ENCODE measurements at places on chromosomes 7 and 10. TPM values are rescaled to one million over a fixed set of nuclear protein-coding genes. Genes with fewer than 3 reads are reported as not detected.

The RNF148 gene
- not detected for total RNA-seq

The UPK3BL2 gene
- total RNA-seq = 4.3 TPM

The FMC1 gene
- total RNA-seq = 14.7 TPM

The GNG11 gene
- 90.1 TPM for total RNA-seq

The TMEM139 gene
- total RNA-seq = not detected

The ABCB1 gene
- total RNA-seq = 0.29 TPM

The FKBP6 gene
- not detected for total RNA-seq

The GIMAP8 gene
- 0.06 TPM for total RNA-seq

The OPN4 gene
- not detected for total RNA-seq

The ZNF488 gene
- not detected for total RNA-seq

- DNase-seq = no peak
Observed at GRCh38 chr7:140867467-140868462, 57.0 kb downstream of the BRAF start.

DNA sequence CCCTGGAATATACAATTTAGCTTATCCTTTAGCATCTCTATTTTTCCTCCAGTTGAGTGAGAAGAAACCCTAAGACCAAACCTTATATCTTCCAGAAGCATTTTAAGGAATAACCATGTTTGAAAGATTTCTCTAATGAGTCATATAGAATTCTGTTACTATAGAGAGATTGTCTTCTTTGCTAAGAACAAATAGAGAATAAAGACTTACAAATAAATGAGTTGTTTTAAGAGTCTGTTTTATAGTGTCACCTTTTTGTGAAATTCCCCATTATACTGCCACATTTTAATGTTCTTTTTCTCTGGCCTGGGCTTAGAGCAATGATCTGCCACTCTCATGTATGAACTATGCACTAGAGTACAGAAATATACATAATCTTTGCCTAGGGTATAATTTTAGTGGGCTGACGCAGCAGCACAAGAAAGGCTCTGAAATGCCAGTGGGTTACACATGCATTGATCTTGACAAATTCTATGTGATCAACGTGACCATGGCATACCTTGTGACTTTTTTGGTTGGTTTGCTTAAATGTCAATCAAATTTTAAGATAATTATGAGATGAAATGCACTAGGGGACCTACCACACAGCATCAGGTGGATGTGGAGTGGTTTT is 145.1 kb upstream of the MKLN1 start:
- no peak for DNase-seq

DNA sequence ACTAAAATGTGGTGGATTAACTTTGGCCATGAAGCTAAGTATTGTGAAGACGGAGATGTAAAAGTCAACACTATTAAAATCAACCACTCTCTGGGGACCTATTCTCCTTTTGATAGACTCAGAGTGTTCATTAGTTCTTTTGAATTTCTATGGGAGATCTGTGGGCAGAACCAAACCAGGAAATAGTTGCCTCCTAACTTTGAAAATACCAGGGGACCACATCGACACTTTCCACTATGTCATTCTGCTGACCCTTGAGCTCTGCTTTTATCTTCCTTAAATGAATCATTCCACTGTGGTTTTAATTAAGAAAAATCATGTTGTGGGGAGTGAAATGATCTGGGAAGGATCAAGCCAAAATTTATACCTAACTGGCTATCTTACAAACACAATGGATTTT is 960.5 kb downstream of the GATA3 start:
- no peak for DNase-seq

- DNase-seq = no peak
Observed at GRCh38 chr10:117132751-117133231, 5.3 kb downstream of the VAX1 start.

- no peak for DNase-seq
Observed at GRCh38 chr10:78749898-78750297, 318.9 kb upstream of the ZMIZ1 start.

DNA sequence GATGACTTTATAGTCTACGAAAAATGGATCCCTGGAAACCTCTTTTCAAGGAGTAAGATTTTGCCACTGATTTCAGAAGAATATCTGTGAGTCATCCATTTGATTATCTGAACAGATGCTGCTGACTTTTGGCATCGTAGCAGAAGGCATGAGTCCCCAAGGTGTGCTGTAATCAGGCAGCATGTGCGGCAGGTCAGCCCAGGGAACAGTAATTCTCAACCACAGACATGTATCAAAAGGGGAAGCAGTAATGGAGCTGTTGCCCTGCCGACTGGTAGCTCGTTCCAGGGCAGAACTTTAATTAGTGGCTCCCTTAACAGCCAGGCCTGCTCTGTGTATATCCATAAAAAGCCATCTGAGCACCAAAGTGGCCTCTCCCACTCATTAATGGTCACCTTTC is 5.7 kb upstream of the VWC2 start:
- DNase-seq = no peak

- no peak for DNase-seq
Observed at GRCh38 chr7:87344446-87344845, 1.0 kb upstream of the CROT start.

DNA sequence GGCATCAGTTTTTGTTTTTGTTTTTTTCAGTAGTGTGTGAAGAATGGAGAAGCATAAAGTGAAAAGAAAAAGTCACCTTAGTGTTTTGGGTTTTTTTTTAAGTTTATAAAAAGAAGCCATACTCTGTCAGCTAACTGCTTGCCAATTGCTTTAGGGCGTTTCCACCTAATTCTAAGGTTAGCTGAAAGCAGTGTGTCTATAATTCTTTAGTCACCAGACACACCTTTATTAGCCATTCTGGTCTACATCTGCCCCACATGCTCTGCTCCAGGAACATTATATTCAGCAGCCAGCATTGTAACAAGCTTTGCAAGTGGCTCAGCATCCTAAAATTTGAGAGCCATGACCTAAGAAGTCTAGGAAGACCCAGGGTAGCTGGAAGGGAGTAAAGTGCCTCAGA is 14.1 kb upstream of the SLC16A12 start:
- no peak for DNase-seq

- peak; percentile 74 for DNase-seq
Observed at GRCh38 chr7:121562259-121562658, 166.2 kb upstream of the FAM3C start.

GRCh38 chr10:44650691-44651661 is 260.2 kb upstream of the TMEM72 start:
- no peak for DNase-seq

GRCh38 chr10:101062232-101063049 is 652 bp downstream of the KAZALD1 start:
- no peak for DNase-seq

DNA sequence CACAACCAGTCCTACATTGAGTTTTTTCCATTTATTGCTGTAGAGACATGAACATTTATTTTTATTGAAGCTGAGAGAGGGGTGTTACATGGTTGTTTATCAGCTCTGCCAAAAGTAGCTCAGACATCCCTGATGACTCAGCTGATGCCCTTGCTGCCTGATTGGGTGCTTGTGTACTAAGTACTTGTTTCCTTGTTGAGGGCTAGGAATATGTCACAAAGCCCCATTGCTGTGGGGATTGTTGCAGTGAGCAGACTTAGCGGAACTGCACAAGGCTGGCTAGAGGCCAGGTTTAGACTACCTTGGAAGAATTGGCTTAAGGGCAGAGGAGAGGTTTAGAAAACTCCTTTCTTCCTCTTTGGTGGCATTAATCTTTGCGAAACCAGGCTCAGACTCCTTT is 110.6 kb downstream of the AUTS2 start:
- DNase-seq = no peak

DNA sequence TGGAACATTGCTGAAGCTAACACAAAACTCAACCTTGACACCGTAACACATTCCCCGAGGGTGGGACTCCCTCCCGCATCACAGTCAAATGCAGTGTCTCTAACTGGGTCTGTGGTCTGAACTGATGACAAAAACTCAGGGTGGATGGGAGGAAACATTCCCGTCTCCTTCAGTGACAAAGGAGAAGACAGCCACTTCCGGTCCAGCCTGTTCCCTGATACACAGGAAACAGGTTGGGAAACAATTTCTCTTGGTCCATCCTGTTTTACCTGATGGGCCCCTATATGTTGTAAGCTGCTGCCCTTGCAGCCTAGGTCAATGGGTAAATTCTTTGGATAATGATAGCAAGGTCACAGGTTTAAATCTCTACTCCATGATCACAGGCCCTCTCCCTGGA is 20.4 kb downstream of the SLC13A4 start:
- no peak for DNase-seq

GRCh38 chr10:71659111-71659634 is 60.4 kb downstream of the C10orf105 start:
- DNase-seq = no peak

GRCh38 chr7:102272075-102272916 is 14.4 kb upstream of the SH2B2 start:
- peak; percentile 74 for DNase-seq

DNA sequence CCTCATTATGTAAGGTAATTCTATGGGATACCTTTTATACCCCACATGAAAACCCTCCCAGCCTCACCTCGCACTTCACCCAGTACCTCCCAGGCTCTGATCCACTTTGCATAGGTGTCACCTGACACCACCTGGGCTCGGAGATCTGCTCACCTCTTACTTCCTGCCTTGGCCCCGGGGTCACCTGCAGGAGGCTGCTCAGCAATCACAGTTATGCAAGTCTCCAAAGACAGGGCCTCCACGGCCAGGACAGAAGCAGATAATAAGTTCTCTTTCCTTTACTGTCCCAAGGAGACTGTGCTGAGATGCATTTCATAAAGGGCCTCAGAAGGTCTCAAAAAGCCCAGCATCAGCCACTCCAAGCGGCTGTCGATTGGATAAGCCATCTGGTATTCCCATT is 112.4 kb upstream of the PPP2R2D start:
- no peak for DNase-seq

DNA sequence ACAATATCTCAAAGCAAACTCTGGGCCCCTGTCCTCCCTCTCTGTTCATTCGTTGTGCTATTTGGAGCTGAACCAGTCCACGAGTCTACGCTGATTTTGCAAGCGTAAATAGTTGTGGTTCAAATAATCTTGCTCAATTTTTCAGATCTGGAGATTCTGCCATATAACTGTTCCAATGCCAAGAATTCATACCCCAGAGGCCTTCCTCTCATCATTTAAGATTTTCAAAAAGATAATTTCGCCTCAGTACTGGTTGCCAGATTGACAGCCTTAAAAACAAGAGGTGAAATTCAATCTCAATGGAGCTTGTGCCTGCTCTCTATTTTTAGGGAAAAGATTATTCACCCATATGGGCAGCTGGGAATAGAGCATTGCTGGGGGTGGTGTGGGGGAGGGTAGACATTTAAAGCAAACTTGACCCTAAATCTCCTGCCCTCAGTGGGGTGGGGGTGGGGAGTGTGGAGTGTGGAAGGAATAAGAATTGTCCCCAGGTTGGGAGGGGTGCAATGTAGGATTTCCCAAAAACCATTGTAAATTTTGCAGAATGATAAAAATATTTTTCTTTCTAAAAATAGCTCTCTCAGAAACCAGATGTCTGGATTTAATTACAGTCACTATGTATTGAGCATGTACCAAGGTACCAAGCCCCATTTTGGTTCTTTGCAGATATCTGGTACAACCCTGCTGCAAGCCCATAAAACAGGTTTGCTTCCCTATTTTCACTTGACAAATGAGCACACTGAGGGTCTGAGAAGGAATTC is 104.7 kb upstream of the EEPD1 start:
- peak; percentile 88 for DNase-seq

DNA sequence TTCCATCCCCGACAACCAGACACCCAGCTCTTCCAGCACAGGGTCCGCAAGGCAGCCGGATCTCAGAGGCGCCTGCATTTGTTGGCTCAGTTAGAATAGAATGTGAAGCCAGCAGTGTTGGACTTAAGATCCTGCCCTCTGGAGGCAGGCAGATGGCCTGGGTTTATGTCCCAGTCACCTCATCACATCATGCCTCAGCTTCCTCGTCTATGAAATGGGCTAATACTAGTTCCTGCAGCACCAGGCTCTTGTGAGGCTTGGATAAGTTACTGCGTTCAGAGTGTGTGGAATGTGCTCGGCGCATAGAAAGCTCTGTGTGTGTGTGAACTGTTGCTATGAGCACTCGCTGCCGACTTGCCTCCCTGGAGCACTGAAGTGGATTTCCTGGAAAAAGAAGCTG is 202.5 kb upstream of the GPR26 start:
- DNase-seq = no peak

DNA sequence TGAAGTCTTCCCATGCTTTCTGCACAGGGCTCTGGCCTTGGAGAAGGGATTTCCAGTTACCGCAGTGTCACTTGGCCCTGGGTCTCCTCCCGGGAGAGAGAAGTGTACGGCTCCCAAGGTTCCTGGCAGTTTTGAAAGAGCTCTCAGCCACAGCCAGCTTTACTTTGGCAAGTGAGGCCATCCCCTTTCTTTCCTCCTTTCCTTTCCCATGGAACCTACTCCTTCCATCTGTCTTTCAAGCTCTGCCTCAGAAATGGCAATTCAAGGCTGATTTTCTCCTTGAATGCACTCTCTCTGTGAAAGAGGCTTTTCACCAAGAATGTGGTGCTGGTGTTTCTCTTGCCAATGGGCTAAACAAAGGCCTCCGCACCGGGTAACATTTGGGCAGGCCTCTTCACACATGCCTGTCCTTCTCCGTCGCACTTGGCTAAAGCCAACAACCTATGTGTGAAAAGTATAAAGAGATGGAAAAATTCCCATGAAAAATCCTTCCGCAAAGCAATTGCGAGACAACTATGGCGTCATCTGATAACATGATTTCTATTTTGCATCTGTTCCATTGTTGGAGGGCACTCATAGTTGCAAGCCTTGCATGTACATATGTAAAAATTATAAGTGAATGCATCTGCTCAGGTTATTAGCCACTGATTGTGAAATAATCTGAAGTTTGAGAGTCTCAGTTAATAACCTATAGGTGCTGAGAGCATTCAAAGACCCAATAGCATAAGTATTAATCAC is 125.4 kb downstream of the PFKFB3 start:
- no peak for DNase-seq

- DNase-seq = peak; percentile 84
Observed at GRCh38 chr7:12583176-12583575, 12.7 kb downstream of the SCIN start.

GRCh38 chr7:70472601-70473237 is 659.2 kb upstream of the GALNT17 start:
- no peak for DNase-seq

- DNase-seq = no peak
Observed at GRCh38 chr7:77367976-77368375, 48.2 kb downstream of the GSAP start.

- DNase-seq = no peak
Observed at GRCh38 chr10:51620131-51620530, 79.3 kb downstream of the CSTF2T start.

DNA sequence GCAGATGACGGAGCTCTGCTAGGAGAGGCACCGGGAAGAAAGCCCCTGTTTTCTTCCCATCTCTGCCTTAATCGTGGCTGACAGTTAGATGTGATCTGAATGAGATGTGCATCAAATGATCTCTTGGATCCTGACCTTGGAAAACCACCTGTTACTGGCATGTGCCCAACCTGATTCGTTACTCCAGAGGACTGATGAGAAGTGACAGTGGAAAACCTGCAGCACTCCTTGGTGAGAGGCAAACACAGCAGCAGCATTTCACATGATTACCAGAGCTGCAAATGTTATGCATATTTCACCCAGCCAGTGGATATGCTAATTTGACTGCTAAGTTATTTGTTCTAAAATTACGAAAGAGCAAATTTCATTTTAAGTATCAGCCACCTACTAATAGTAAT is 95.3 kb downstream of the PTPRN2 start:
- no peak for DNase-seq
